ENCODE measurements at places on chromosomes 16 and 17.

DNA sequence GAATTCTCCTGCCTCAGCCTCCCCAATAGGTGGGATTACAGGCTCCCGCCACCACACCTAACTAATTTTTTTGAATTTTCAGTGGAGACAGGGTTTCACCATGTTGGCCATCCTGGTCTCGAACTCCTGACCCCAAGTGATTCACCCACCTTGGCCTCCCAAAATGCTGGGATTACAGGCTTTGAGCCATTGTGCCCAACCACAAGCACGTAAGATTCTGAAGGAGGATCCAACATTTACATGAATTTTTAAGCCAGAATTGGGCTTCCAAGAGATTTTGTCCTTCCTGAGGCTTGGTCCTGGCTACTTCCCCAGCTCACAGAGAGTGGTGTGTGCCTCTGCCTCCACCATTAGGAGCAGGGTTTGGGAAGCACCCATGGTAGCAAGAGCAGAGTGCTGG lies 11.1 kb downstream of the G6PC3 start:
- no peak for DNase-seq

- DNase-seq: no peak
These were observed 377 bp downstream of the SLC13A5 start for GRCh38 chr17:6712854-6713129.

- no peak for DNase-seq
These were observed 385.0 kb downstream of the CDH11 start for GRCh38 chr16:64736857-64737256.

- no peak for DNase-seq
These were observed 15.1 kb upstream of the PDK2 start for GRCh38 chr17:50080096-50080480.

- DNase-seq: no peak
These were observed 7.5 kb upstream of the CEP131 start for GRCh38 chr17:81230043-81230820.

DNA sequence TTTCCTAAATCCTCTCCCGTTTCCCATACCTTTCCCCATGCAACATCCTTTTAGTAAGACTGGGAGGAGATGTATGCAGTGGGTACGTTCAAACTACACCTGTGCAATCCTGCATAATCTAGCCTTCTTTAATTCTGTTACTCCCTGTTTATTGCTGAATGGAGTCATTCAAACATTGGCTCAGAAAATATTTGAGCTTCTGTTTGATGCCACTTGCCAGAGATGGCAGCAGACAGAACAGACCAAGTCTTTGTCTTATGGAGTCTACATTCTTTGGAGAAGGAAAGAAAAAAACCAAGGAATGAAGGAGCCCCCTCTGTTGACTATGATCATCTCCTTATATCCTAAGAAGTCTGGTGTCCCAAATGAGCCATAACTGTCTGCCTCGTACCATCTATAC lies 288.8 kb downstream of the HAPSTR1 start:
- DNase-seq: no peak

DNA sequence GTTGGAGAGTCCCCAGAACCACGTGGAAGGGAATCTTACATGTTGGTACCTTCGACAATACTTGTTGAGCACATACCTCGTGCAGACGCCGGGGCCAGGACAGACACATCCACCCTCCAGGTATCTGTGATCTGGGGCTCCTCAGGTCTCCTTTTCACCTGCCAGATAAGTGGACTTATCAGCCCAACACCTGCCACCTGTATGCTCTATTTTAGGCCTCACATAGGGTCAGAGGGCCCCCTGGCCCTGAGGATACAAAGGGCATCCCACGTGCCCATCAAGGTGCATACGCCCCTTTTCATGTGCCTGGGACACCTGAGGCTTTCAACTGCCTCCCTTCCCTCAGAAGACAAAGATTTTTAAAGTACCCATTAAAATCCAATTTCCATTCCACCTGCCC lies 212.7 kb downstream of the MRTFB start:
- DNase-seq: no peak

- peak; percentile 86 for DNase-seq
These were observed 863 bp downstream of the LIMD2 start for GRCh38 chr17:63698886-63699637.

DNA sequence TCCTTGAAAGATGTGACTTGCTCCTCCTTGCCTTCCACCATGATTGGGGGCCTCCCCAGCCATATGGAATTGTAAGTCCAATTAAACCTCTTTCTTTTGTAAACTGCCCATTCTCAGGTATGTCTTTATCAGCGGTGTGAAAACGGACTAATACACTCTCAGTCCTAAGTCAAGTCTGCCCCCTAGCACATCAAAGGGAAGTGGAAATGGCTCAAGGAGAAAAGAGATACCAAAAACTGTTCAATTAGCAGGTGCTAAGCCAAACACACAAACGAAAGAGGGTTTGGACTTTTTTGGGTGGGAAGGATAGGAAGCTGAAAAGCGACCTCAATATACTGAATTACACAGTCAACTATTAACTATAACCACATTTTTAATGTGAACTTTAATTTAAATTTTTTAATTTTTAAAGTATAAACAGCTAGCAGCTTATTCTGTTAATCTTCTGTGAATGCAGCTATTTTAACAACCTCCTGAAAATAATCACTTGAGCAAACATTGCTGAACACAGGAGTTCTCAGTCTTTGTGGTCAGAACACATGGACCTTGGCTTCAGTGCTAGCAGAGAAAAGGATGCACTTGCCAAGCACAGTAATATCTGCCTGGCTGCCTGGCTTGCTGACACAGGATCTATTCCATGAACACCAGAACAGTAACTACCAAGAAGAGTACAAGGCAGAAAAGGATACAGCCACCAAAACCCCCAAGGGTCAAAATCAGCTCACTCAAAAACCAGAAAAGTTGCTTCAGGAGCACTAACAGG lies 10.9 kb downstream of the ZNF18 start:
- peak; percentile 21 for DNase-seq

GRCh38 chr17:8118769-8119580 lies 661 bp upstream of the ALOXE3 start:
- DNase-seq: peak; percentile 84

DNA sequence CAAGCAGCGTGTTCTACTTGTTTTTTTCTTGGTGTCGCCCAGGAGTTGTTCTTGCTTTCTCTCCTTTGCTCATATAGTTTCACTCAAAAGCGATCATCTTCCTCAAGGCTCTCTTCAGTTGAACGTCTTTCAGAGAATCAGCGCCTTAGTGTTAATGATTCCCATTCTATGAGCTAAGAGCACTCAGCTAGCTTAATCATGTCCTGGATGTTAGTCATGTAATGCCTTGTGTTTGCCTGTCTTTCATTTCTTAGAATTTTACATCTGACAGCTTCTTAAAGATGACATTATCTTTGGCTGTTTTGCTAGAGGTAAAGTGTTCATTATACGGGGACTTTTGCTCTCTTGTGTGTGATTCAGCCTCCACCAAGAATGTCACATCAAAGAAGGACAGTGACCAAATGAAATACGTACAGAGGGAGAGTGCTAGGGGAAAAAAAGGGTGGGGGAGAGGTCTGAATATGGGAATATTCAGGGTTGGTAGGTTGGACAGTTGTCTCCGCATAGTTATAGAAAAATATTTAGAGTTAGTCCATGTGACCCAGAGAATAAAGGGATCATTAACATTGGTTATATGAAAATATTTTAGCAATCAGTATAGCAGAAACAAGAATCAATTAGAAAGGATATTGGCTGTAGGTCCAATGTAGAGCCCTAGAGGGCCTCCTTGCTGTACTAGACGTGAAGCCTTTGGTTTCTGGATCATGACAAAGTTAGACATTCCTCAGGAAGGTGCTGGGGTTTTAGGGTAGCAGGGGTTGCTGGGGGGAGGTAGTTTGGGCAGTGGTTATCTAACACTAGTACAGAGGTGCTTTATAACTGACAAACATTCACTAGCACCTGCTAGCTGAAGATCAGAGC lies 31.9 kb upstream of the ANKFN1 start:
- DNase-seq: no peak

- DNase-seq: no peak
These were observed 503 bp downstream of the C16orf54 start for GRCh38 chr16:29745121-29745852.

- no peak for DNase-seq
These were observed 156.9 kb upstream of the CACNG5 start for GRCh38 chr17:66678061-66678460.

DNA sequence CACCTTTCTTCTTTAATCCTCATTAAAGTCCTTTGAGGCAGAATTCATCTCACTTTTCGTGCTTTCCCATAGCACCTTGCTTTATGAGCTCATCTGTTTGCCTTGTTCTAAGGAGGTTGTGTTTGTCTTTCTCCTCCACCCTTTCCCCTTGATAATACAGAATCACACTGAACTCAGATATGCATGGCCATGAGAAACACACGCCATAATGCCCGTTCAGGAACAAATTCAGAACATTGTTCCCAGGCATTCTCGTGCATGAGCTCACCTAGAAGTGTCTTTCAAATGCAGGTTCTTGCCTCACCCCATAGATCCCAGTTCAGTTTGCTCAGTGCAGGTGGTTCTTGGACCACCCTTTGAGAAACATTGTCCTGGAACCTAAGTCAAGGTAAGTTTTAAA lies 71.1 kb downstream of the TMEM114 start:
- no peak for DNase-seq

- no peak for DNase-seq
These were observed 19.8 kb downstream of the FMNL1 start for GRCh38 chr17:45241328-45242028.

GRCh38 chr17:77101521-77102410 lies 39.0 kb upstream of the SEC14L1 start:
- DNase-seq: no peak

- no peak for DNase-seq
These were observed 129.0 kb downstream of the CCDC144A start for GRCh38 chr17:16818821-16819683.

- no peak for DNase-seq
These were observed 1.0 kb downstream of the KIFC3 start for GRCh38 chr16:57801098-57801808.

- no peak for DNase-seq
These were observed 111.1 kb downstream of the VPS53 start for GRCh38 chr17:603406-604114.

DNA sequence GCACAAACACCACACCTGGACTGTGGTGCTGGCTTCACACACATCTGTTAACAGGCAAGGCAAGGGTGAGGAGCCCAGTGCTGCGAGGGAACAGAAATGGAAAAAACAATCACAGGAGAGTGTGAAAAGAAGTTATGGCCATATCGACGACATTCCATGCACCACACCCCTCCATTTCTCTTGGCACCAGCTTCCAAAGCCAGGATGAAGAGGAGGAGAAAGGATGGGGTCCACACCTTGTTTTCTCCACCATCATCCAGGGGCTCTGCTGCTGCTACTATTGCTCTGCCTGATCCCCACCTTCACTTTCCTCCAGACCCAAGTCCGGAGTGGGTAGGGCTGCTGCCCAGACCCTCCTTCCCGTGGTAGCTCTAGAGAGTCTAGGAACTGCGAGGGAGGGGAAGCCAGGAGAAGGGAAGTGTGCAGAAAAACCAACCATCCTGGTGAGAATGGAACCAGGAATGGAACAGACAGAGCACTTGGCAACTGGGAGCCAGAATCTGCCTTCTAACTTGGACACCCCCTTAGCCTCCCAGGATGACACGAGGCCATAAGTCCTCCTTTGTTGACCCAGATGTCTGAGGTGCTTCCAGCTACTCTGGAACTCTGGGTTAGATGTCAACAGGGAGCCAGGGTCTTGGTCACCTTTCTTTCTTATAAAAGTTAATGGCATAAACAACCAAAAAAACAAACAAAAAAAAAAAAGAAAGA lies 1.2 kb upstream of the PROCA1 start:
- no peak for DNase-seq

DNA sequence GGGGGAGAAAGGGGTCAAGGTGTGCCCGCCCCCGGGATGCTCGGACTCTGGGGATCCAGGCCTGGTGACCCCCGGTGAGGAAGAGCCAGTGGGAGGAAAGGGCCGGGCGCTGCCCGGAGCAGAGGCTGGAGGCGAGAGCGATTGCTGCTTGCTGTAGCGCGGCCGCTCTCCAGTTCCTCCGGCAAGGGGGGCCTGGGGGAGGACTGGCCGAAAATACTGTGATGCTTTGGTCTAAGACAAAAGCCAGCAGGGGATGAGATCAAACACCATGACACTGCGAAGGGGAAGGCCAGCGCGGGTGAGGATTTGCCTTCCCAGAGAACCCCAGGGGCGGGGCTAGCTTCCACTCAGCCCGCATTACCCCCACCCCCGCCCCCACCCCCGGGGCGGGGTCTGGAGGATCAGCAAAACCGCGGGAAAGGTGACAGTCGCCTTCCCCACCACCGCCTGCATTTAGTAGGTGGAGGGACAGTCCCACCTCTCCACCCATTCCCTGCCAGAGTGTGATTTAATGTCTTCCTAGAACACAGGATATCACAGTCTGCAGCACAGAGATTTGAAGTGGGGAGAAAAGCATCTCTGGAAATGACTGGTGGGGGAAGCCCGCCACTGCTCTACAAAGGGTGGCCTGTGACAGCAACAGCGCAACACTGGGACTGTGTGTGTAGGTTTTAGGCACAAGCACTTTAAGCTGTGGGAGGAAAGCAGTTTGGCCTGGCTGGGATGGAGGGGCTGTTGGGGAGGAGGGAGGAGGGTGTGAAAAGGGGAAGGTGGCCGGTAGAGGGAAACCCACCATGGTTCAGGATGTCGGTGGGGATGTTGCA lies 25.7 kb downstream of the MRC2 start:
- peak; percentile 71 for DNase-seq

DNA sequence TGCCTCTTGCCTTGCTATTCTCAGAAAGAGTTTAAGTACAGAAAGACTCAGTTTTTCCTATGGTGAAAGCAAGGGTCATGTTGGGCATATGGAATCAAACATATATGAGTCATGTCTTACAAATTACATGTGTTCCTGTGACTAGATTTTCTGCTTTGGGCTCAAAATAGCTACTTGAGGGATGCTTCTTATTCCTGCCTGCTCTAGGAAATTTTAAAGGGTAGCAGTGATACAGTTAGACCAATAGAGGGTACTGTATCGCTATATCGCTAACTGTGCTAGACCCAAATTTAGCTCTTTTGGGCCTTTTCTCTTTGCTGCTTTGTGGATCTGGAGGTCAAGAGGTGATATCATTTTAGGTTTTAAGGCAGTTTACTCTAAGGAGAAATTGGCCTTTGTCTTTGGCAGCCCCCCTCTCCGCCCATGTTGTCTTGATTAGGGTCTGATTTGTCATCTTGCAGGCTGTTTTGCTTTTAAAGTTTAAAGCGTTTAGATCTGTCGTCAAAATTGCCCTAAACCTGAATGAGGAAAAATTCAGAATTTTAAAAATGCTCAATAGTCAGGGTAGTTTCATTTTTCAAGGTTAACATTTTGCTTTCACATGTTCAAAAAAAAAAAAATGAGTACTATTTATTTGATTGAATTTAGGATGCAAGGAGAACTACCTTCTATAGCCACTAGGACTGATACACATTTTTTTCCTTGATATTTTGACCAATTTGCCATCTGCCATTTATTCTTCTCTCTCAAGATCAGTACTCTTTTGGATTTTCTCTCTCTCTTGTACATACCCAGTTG lies 8.8 kb downstream of the NFATC3 start:
- no peak for DNase-seq

Data from heart left ventricle (tissue), 16 donors.